ENCODE measurements at places on chromosomes 16 and 17.
A peak's percentile ranks its signal among the peaks of the same experiment; 100 is the strongest.

DNA sequence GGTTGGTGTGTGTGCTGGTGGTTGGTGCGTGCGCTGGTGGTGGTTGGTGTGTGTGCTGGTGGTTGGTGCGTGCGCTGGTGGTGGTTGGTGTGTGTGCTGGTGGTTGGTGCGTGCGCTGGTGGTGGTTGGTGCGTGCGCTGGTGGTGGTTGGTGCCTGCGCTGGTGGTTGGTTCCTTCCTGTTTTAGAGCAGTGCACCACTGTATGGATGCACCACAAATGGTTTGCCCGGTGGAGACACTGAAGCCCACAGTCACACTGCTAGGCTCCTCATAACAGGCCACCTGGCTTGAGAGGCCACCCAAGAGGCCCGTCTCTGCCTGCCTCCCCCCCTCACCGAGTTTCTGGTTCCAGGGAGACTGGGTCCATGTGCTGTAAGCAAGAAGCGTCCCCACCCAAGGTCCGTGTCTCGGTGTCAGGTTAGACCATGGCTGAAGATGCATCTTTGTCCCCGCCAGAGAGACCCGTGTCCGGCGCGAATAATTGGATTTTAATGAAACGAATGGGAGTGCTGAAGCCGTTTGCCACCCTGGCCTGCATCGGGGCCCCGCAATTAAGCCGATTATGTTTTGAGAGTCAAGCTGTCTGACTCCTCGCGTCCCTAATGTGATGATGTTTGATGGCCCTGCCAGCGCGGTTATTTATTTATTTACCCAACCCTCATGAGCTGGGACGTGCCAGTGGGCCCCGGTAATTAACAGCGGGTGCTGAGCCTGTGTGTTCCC is 161.3 kb upstream of the GSE1 start:
- DNase-seq: no peak

GRCh38 chr16:30786936-30787612 is at the start of gene ZNF629:
Gene ZNF629 (minus strand): TSS chr16:30787205. CDS start chr16:30784482, 2,723 bp downstream.
- DNase-seq: peak; percentile 89

DNA sequence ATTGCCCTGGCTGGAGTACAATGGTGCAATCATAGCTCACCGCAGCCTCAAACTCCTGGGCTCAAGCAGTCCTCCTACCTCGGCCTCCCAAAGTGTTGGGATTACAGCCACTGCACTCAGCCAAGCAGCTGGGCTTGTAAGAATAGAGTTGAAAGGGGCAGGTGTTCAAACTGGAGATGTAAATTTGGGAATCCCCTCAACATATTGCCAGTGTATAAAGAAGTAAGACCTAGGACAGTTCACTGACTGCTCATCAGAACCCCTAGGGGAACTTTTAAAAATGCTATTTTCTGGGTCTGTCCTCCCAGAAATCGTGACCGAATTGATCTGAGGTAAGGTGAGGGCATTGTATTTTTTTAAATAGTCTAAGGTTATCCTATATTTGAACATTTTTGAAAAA is 8.9 kb upstream of the DNAJA2 start:
- DNase-seq: no peak

DNA sequence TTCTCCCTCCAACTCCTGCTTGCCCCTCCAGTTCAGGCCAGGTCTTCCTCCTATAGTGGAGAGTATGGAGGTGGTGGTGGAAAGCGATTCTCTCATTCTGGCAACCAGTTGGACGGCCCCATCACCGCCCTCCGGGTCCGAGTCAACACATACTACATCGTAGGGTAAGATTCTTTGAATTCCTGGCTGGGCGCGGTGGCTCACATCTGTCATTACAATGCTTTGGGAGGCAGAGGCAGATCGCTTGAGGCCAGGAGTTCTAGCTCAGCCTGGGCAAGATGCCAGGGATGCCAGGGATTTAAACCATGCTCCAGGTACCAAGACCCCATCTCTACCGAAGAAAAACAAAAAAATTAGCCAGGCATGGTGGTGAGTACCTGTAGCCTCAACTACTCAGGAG is 1.4 kb downstream of the ZG16 start:
- no peak for DNase-seq

Data from AG08396 (cell line).